ENCODE measurements at places on chromosomes 3 and 15.
A peak's percentile ranks its signal among the peaks of the same experiment; 100 is the strongest.

GRCh38 chr15:30962079-30962478 lies 29.3 kb downstream of the MTMR10 start:
- H3K4me1 ChIP-seq: peaks cover 8% of the 10 kb centered on the region
- no peak overlapping the region for H3K27ac ChIP-seq
- no peak overlapping the region for H3K4me3 ChIP-seq
- H3K27me3 ChIP-seq: no peaks in the 10 kb centered on the region
- no peak for DNase-seq
- peaks cover 32% of the 10 kb centered on the region for H3K36me3 ChIP-seq

GRCh38 chr3:35594739-35595138 lies 44.6 kb upstream of the ARPP21 start:
- H3K27ac ChIP-seq: no peak overlapping the region
- no peak overlapping the region for H3K4me3 ChIP-seq
- H3K4me1 ChIP-seq: no peaks in the 10 kb centered on the region
- DNase-seq: no peak
- H3K36me3 ChIP-seq: no peaks in the 10 kb centered on the region

- H3K36me3 ChIP-seq: no peaks in the 10 kb centered on the region
- H3K4me3 ChIP-seq: no peak overlapping the region
- no peaks in the 10 kb centered on the region for H3K4me1 ChIP-seq
- no peak for DNase-seq
Measured at GRCh38 chr3:132435224-132435910, 18.1 kb downstream of the DNAJC13 start.

- H3K27me3 ChIP-seq: no peaks in the 10 kb centered on the region
- H3K4me3 ChIP-seq: no peak overlapping the region
- H3K36me3 ChIP-seq: no peaks in the 10 kb centered on the region
- no peaks in the 10 kb centered on the region for H3K4me1 ChIP-seq
Measured at GRCh38 chr3:143551761-143552160, 296.5 kb downstream of the SLC9A9 start.

GRCh38 chr15:77541421-77542181 lies 91.1 kb downstream of the LINGO1 start:
- no peak for DNase-seq
- H3K4me1 ChIP-seq: peaks cover 13% of the 10 kb centered on the region
- H3K27me3 ChIP-seq: no peaks in the 10 kb centered on the region

- DNase-seq: no peak
- H3K27me3 ChIP-seq: no peaks in the 10 kb centered on the region
- no peaks in the 10 kb centered on the region for H3K4me1 ChIP-seq
- H3K36me3 ChIP-seq: no peaks in the 10 kb centered on the region
- H3K27ac ChIP-seq: no peak overlapping the region
- H3K4me3 ChIP-seq: no peak overlapping the region
Measured at GRCh38 chr3:141767066-141767465, 3.9 kb downstream of the GRK7 start.

DNA sequence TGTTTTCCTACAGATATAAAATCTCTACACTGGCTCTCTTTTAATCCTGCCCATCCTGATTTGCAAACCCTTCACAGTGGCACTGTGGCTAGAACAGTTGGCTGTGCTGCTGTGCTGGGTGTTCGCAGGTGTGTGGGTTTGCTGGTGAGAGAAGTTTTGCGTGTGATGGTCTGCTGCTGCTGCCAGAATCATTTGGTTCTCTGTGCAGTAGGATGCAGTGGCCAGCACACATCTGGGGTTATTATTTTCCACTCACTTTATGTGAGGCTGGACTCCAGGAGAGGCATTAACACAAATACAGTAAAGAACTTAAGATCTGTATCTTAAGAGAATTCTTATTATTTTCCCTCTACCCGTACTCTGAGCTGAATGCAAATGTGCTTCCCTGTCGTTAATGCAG lies 16.0 kb upstream of the PSMD6 start:
- H3K27ac ChIP-seq: no peak overlapping the region
- H3K4me1 ChIP-seq: no peaks in the 10 kb centered on the region
- H3K36me3 ChIP-seq: no peaks in the 10 kb centered on the region
- DNase-seq: no peak
- no peaks in the 10 kb centered on the region for H3K27me3 ChIP-seq
- H3K4me3 ChIP-seq: no peak overlapping the region

DNA sequence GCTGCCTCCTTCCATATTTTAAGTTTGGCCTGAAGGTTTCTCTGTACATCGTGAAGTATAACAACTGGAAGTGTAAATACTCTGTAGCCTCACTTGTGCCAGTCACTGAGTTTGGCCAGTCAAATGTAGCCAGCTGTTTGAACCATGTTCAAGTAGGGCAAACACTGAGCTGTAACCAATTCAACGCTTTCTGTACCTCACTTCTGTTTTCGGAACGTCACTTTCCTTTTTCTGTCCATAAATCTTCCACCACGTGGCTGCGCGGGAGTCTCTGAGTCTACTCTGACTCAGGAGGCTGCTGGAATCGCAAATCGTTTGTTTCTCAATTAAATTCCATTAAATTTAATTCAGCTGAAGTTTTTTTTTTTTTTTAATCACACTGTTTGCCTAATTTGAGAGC lies 88.8 kb upstream of the RARB start:
- DNase-seq: no peak
- no peaks in the 10 kb centered on the region for H3K4me1 ChIP-seq
- H3K36me3 ChIP-seq: no peaks in the 10 kb centered on the region
- H3K4me3 ChIP-seq: no peak overlapping the region
- H3K27ac ChIP-seq: no peak overlapping the region

DNA sequence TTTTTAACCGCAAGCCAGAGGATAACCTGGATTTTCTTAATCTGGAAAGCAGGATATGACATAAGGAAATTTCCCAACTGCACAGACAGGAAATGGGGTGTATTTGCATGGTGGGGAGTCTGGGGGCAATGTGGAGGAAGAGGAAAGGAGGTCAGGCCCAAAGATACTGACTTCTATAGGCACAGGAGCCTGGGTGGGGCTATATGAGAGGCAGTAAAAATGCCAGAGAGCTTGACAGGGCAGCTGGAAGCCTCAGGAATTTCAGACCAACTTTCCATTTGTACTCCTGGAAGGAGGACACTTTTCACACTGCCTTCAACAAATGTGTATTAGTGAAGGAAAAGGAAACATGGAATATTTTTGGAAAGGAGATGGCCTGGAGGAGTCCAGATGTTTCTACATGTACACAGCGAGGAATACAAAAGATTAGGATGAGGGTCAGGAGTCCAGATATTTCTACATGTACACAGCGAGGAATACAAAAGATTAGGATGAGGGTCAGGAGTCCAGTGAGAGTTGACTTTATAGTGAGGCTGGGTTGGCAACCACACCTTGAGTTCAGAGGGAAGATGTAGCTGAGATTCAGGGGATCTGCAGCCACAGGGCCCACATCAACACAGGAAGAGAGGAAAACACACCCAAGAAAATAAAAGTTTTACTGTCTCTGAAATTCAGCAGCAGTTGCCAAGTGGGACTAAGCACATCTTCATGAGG lies 111.9 kb upstream of the PTPRG start:
- H3K4me1 ChIP-seq: no peaks in the 10 kb centered on the region
- no peaks in the 10 kb centered on the region for H3K36me3 ChIP-seq
- H3K27me3 ChIP-seq: no peaks in the 10 kb centered on the region
- DNase-seq: no peak

DNA sequence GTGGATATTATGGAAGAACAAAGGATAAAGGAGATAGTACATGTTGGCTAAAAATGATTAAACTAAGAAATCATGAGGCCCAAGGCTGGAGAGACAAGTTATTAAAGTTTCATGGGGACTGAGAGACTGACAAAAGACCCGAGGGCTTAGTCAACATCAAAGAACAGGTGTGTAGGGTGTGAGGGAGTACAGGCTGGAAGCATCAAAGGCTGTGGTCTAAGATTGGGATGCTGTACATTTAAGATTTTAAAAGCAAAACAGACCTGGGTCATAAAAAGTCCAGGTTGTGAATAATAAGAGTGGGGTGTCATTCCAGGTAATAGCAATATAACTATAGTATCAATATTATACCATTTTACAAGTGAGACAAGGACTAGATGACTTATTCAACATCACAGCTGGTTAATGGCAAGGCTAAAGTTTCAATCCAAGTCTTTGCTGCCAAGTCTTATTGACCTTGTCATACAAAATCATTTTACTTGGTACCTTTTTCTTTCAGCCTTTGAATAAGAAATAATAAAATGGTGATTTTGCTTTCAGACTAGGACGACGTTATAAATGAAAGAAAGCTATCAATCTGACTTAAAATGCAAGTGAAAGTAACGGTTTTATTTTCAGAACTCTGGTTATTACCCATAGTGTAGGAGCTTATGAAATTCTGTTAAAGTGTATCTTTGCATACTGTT lies 211.6 kb downstream of the TNIK start:
- H3K27me3 ChIP-seq: no peaks in the 10 kb centered on the region
- H3K27ac ChIP-seq: no peak overlapping the region
- no peaks in the 10 kb centered on the region for H3K36me3 ChIP-seq

DNA sequence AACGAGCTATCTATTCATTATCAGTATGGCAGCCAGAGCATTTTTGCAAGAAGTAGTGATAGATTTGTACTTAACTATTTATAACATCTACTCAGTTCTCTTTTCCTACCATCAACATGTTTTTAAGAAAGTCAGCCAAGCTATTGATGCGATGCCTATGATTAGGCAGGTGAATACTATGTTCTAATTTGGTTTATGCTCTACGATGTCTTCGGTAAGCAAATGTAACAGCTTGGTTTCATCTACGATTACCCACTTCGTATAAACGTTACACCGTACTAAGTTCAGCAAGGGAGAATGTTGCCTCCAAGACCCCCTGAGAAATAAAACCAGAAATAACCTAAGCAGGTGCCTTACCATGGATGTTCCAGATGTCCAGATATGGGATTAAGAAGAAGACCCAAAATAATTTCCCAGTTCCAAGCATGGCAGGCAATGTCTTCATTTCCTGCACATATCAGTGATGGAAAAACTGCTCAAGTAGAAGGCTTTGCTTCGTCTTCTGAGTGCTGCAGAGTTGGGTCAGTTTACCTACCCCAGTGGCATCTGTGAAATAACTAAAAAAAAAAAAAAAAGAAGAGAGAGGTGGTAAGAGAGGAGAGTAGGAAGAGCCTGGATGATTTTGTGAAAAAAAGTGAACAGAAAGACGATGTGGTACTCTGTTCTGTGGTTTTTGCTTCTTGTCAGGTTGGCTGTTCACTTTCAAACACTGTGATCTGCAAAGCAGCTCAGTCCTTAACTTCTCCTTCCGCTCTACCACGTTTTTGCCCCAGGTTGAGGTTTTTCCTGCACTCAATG lies at the start of gene BTLA:
TSS of gene BTLA (minus strand) at position 559 of the 798 bp plus-strand sequence. CDS start at position 445, 114 bp downstream.
- peaks cover 29% of the 10 kb centered on the region for H3K4me1 ChIP-seq
- DNase-seq: no peak
- peak within 1 kb of the TSS; percentile 34 for H3K27ac ChIP-seq
- no peaks in the 10 kb centered on the region for H3K36me3 ChIP-seq
- peak within 1 kb of the TSS; percentile 59 for H3K4me3 ChIP-seq

DNA sequence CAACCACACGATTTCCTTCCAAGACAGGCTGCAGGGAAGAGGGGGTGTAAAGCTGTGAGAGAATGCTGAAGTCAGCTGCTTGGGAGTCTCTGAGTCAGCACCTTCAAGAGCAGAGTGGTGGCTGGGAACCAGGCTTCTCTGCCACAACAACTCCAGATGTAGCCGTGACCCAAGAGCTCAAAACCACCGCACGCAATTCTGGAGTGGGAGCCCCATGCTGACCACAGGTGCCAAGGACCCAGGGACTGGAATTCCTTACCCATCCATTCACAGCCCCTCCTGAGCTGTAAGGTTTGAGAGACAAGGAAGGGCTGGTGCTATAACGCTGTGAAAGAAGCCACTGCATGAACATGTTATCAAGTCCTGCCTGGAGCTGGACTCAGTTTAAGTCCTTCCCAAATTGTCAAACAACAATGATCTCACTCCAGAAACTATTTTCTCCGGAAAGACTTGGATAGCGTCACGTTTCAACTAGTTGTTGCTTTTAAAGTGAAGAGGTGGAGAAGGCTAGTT lies 61.4 kb downstream of the UMPS start:
- H3K4me1 ChIP-seq: no peaks in the 10 kb centered on the region
- H3K27me3 ChIP-seq: no peaks in the 10 kb centered on the region
- H3K4me3 ChIP-seq: no peak overlapping the region
- H3K27ac ChIP-seq: no peak overlapping the region
- H3K36me3 ChIP-seq: no peaks in the 10 kb centered on the region

- DNase-seq: no peak
- H3K4me3 ChIP-seq: no peak overlapping the region
- H3K27me3 ChIP-seq: no peaks in the 10 kb centered on the region
- no peak overlapping the region for H3K27ac ChIP-seq
- H3K36me3 ChIP-seq: no peaks in the 10 kb centered on the region
Measured at GRCh38 chr3:125072749-125073389, 17.1 kb upstream of the HEG1 start.

- no peak overlapping the region for H3K27ac ChIP-seq
- DNase-seq: no peak
- no peak overlapping the region for H3K4me3 ChIP-seq
- no peaks in the 10 kb centered on the region for H3K27me3 ChIP-seq
- H3K36me3 ChIP-seq: no peaks in the 10 kb centered on the region
Measured at GRCh38 chr15:85049805-85050204, 68.1 kb downstream of the PDE8A start.

GRCh38 chr3:143771258-143771657 lies 77.0 kb downstream of the SLC9A9 start:
- H3K36me3 ChIP-seq: no peaks in the 10 kb centered on the region
- no peaks in the 10 kb centered on the region for H3K4me1 ChIP-seq
- no peaks in the 10 kb centered on the region for H3K27me3 ChIP-seq
- no peak overlapping the region for H3K4me3 ChIP-seq
- DNase-seq: no peak
- no peak overlapping the region for H3K27ac ChIP-seq

GRCh38 chr15:39381517-39381916 lies 199.4 kb upstream of the THBS1 start:
- no peak overlapping the region for H3K27ac ChIP-seq
- H3K27me3 ChIP-seq: no peaks in the 10 kb centered on the region
- no peak for DNase-seq
- no peaks in the 10 kb centered on the region for H3K4me1 ChIP-seq

DNA sequence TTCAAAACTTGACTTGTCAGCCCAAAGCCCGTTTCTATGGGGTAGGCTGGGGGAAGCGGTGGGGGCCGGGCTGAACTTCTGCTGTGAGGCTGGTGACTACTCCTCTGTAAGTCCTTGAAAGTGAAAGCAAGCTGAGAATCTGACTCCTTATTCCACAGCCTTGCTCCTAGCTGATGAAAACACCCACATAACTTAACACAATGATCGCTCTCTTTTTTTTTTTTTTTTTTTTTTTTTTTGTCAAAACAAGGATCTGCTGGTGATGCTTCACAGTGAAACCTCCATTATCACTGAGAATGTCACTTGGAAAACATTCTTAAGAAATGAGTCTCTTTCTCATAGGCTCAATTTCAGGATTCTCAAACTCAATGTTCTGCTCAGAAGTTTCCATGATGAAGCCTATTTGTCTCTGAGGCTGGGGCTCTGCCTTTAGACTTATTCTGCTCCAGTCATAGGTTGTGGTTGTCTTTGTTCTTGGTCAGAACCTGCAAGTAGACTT lies 31.4 kb upstream of the TKT start:
- H3K27ac ChIP-seq: no peak overlapping the region
- H3K4me1 ChIP-seq: no peaks in the 10 kb centered on the region
- H3K27me3 ChIP-seq: no peaks in the 10 kb centered on the region
- no peak for DNase-seq
- H3K4me3 ChIP-seq: no peak overlapping the region

Data from CD8-positive, alpha-beta memory T cell (primary cell).